ENCODE measurements at places on chromosomes 5 and 9.
A peak's percentile ranks its signal among the peaks of the same experiment; 100 is the strongest.

DNA sequence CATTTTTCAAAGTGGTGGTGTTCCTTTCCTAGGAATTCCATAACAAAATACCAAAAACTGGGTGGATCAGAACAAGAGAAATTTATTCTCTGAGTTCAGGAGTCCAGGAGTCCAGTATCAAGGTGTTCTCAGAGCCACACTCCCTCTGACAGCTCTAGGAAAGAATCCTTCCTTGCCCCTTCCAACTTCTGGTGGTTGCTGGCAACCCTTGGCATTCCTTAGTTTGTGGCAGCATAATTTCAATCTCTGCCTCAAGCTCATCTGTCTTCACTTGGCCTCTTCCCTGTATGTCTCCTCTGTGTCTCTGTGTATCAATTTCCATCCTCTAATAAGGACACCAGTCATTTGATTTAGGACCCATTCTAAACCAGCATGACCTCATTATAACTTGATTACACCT lies 243.7 kb downstream of the MPDZ start:
- DNase-seq: no peak

GRCh38 chr5:60161340-60161934 lies 267.9 kb upstream of the PDE4D start:
- peak; percentile 52 for DNase-seq

DNA sequence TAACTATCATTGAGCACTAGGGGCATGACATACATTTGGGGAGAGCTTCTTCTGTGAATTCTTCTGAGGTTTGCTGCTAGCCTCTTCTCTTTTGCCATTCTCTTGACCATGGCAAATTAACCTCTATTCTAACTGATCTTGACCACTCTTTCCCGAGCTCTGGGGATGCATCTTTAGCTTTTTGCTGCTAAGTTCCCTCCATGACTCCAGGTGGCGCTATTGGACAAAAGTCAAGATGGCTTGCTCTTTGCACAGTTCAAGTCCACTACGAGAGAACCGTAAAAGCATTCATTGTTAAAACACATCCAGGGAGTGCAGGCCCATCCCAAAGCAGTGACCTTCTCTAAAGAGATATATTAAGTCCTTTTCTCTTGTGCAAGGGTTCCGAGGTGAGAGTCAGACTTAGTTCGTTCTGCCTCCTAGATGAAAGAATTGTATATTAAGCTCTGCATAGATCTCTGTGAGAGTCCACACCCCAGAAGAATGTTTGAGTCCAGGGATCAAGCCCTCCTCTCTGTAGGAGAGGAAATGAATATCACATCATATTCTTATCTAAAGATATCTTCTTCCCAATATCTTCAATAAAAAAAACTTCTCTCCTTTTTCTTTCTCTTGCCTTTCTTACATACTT lies 1152.9 kb upstream of the CDH6 start:
- peak; percentile 4 for DNase-seq

GRCh38 chr5:674630-675011 lies 18.5 kb downstream of the TPPP start:
- no peak for DNase-seq

DNA sequence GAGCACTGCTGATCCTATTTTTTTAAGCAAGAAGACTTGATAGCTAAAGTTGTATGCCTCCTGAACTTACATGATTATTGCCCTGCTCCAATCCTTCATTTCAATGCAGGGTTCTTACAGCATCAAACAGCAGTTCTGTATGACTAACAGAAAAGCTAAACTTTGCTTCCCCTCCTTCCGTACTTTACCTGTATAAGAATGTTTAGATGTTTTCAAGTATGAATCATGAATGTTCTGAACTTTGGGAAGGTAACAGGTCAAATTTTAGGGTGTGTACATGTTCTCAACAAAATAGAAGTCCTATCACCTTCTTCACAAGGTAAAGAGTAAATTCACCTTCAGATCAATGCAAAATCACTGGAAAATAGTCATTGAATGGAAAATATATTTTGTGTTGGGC lies 972.6 kb upstream of the SEMA6A start:
- peak; percentile 59 for DNase-seq

All from bronchial epithelial cell (primary cell).